ENCODE measurements at places on chromosomes 1 and 21.

GRCh38 chr21:41712730-41713129 is 54.1 kb downstream of the RIPK4 start:
- no peak for DNase-seq

- DNase-seq: no peak
These were observed 14.6 kb downstream of the TEX38 start for GRCh38 chr1:46686255-46686654.

- DNase-seq: no peak
These were observed 61.7 kb downstream of the ACP6 start for GRCh38 chr1:147608596-147608995.

- no peak for DNase-seq
These were observed 595 bp downstream of the GABRD start for GRCh38 chr1:2019571-2020309.

DNA sequence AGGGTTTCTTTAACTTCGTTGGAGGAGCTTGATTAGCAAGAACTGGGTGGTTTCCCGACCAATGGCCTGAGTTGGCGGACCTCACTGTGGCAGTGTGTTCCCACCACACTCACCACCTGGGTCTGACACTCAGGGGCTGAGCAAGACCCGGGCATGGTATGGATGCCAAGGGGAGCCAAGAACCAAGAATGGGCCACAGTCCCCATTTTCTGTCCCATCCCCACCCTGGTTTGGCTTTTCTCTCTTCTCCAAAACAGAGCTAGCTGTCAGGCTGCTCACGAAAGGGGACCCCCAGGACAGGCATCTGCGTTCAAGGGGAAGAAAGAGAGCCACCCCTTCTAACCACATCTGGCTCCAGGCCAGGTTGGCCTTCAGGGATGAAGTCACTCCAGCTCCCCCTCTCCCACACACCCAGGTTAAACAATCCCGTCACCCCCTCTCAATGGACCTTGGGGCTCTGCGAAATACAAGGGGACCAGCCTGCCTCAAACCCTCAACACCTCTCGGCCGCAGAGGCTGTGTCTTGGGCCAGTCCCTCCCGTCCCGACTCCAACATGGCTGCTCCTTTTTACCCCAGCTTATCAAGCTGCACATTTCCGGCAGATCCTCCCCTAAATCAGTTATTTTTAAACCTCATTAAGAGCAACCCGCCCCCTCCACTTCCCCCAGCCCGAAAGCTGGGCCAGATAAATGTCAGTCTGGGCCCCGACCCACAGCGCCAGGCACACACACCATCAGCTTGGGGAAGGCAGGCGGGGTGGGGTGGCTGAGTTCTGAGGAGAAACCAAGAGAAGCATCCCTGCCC is 3.4 kb downstream of the TAGLN2 start:
- DNase-seq: no peak

- no peak for DNase-seq
These were observed 29.2 kb downstream of the VASH2 start for GRCh38 chr1:212979340-212980122.

GRCh38 chr1:169650551-169650950 is 20.6 kb upstream of the SELP start:
- no peak for DNase-seq

- no peak for DNase-seq
These were observed 121.2 kb downstream of the PIK3R3 start for GRCh38 chr1:46011121-46011695.

DNA sequence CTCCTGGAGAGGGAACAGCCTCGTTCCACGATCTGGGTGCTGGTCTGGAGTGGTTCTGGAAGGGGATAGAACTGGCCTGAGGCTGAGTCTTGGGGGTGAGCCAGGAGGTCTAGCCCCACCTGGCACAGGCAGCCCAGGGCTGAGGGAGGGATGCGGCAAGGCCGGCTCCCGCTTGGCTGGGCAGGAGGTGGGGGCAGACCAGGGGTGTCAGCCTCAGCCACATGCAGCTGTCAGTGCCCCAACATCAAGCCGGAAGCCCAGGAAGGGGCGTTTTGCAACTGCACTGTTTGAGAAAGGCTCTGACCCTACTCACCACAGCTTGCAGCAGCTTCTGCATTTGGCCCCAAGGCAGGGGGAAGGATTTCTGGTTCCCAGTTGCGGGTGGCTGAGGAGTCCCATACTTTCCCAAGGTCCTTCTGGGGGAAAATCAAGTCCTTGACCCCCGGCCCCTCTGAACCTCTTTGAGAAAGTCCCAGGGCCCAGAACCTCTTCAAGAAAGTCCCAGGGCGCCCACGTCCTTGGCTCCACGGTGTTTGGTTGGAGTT is 2.0 kb downstream of the EFHD2 start:
- DNase-seq: no peak

- no peak for DNase-seq
These were observed 7.0 kb downstream of the KCNAB2 start for GRCh38 chr1:6052543-6053205.

DNA sequence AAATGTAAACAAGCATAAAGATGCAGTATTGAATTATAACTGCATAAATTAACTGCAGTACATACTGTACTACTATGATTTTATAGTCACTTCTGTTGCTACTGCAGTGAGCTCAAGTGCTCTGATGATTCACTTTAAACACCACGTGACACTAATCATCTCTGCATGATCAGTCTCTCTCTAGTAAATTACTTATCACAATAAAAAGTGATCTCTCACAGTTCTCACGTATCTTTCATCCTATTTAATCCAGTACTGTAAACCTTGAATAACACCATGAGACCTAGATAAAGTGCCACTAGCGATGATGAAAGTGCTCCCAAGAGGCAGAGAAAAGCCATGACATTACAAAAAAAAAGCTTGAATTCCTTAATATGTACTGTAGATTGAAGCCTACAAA is 1242.0 kb downstream of the AMY1C start:
- DNase-seq: no peak

DNA sequence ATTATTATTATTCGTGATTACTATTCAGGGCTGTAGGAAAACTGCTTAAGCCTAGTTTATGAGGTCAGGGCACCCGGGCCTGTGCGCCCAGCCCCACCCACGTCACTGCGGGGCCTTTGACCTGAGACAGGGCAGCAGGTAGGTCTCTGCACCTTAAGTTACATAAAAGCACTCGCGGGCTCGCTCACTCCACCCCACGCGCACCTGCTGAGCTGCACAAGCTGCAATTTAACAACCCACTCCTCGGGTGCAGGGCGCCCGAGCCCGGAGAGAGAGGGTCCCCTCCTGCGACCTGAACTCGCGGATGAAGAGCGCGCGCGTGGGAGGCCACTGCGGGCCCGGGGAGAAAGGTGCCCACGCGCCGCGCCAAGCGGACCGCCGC is 477 bp downstream of the ICMT start:
- no peak for DNase-seq

DNA sequence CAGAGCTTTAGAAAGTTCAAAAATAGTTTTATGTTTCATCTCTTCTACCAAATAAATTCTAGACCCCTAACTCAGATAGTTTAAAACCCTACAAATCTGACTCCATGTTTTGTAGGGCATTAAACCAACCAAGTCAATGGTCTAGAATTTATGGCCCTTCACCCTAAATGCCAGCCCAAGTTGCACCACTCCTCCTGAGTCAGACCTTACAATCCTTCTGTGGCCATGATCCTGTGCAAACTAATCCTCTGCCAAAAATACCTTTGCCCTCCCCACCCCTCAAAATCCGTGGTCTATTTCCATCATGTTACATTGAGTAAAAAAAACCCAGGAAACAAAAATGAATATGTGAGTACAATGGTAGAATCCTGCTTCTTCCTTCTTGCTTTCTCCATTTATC is 179.3 kb downstream of the NR5A2 start:
- no peak for DNase-seq
